H1 (cell line): ENCODE measurements at places on chromosomes 16 and 17. TPM values are rescaled to one million over a fixed set of nuclear protein-coding genes. Genes with fewer than 3 reads are reported as not detected.

DNA sequence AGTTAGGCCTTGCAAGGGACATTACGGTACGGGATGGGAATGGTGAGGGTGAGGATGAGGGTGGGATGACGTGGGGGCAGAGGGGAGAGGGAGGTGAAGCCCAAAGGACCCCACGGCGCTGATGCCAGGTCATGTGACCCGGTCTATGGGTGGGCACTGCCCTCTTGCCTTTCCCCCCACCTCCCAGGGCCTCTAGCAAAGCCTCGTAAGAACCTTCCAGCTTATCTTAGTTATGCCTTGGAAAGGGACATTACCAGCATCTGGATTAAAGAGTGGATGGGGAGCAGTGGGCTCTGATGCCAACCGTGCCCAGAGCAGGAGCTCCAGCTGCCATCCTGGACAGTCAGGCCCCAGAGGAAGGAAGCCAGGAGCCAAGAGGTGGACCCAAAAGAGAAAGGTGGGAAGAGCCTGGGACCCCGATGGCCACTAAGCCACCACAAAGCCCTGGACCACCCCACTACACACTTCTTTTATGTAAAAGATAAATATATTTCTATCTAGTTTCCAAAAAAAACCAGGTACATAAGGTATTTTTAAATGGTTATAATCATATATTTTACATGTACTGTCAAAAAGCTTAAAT is 40.9 kb downstream of the TK2 start:
- DNase-seq: no peak

DNA sequence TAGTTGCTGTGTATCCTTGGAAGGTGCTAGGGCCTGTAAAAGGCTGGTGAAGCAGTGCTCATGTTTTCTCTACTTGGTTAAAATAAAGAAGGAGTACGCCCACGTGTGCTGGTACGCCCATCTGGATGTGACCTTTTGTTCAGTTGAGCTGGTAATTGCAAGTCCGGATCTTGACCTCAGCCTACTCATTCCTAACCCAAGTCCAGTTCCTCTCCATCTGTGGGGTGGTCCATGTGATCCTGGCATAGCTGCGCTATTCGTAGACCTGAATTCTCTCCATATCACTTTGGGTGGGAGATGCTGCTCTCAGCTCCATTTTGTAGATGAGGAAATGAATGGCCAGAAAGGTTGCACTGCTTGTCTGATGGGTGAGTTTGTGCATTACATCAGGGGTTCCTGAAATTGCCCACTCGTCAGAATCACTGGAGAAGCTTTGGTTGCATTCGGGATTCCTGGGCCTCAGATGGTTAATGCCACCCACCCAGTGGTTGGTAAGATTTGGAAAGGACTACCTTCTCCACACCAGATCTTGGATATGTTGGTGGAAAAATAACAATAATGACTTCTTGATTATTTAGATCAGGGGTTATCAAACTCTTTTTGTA is 328.8 kb downstream of the CPPED1 start:
- no peak for DNase-seq

DNA sequence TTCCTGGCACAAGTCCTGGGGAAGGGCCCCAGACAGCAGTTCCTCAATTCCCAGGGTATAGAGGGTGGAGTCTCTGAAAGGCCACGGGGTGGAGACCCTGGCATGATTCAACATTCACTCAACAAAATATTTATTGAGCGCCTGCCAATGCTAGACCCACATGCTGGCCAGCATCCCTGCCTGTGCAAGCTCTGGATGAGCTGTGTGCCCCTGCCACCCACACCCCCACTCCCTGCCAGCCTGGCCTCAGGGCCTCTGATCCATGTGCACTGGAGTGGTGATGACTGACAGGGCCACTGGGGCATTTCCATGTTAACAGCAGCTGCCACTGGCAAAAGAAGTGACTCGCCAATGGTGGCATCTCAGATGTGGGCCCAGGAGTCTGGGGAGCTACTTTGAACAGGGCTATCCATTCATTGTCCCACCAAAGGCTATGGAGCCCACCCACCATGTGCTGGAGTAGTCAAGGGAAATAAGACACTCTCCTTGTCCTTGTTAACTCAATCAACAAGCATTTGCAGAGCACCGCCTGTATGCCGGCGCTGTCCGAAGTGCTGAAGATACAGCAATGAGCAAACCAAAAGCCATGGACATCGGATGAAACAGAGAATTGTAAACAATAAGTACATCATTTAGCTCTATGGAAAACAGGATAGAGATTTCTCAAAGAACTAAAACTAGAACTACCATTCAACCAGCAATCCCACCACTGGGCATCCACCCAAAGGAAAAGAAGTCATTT is 3.0 kb upstream of the PRSS22 start:
- DNase-seq: no peak

AOC3 gene
- 2.1 and 2.7 TPM in 2 replicates for total RNA-seq

NPB gene
- total RNA-seq: 0.80 and 1.5 TPM in 2 replicates

DNA sequence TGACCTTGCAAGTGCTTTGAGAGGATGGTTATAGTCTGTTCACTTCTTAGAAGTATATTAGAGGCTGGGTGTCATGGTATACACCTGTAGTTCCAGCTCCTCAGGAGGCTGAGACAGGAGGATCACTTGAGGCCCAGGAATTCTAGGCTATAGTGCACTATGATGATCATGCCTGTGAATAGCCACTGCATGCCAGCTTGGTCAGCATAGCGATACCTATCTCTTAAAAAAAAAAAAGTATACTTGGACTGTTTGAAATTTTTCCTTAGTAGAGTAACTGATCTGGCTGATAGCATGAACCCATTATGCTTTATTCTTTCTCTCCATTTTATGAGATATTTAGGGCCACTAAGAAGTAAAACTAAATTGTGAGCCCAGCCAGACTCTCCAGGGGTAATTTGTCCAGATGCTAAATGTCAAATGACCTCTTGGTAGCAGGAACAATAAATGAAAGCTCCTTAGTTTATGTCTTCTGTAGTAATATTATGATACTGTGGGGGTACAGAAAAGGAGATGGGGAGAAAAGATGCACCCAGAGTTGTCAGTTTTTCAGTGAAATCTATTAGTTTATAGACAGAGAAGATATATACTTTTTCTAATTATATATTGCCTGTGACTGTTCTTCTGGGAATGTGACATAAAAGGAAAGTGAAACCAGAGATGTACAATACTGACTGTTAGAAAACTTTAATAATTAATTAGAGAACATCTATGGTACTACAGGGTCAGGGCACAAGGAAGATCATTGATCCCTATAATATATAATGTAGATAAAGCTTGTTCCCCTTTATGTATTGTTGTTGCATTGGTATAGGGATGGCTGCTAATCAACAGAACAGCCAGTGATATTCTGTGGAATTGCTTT is 335.3 kb upstream of the TBX2 start:
- no peak for DNase-seq

- no peak for DNase-seq
Measured at GRCh38 chr16:66936889-66937554, 1.7 kb downstream of the CES2 start.

GRCh38 chr16:54934481-54935265 is 4.0 kb downstream of the IRX5 start:
- DNase-seq: no peak

- no peak for DNase-seq
Measured at GRCh38 chr16:8761078-8761477, 36.4 kb downstream of the TMEM186 start.

RGS9 gene
- 14.3 and 20.5 TPM in 2 replicates for total RNA-seq

GRCh38 chr16:70478912-70479341 is 24.5 kb downstream of the FCSK start:
- no peak for DNase-seq

DNA sequence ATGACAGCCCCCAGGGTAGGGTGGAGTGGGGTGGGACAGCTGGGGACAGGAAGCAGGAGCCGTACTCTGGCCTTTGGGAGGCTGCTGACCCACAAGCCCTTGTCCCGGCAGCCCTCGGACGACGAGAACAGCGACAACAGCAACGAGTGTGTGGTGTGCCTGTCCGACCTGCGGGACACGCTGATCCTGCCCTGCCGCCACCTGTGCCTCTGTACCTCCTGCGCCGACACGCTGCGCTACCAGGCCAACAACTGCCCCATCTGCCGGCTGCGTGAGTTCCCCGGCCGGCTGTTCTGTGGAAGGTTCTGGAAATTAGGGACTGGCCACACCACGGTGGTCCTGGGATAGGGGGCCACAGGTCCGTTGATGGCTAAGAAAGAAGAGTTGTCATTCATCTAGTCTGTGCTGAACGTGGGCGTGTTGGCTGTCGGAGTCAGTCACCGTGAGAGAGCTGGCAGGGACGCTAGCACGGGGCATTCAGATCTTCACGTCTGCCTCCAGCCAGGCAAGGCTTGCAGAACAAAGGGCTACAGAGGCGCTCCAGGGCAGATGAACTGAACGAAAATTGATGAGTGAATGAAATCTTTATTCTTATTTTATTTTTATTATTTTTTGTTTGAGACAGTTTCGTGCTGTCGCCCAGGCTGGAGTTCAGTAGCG is 19.8 kb upstream of the NUDT16L1 start:
- DNase-seq: no peak

DNA sequence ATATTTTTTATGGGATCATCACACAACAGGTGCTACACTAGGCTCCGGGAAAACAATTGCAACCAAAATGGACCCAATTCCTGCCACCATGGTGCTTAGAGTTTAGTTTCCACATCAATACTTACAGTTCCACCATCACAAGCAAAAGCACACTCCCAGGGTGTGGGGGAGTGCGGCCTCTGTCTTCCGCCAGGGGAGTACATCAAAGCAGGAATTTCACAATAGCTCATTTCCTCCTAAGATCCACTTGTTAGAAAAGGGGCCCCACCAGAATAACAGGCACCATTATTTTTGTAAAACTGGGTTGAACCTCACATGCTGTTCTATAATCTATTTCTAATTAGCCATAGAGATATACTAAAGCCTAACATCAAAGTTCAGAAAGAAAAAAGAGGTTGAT is 44.3 kb upstream of the PSMD7 start:
- DNase-seq: peak; percentile 26

DNA sequence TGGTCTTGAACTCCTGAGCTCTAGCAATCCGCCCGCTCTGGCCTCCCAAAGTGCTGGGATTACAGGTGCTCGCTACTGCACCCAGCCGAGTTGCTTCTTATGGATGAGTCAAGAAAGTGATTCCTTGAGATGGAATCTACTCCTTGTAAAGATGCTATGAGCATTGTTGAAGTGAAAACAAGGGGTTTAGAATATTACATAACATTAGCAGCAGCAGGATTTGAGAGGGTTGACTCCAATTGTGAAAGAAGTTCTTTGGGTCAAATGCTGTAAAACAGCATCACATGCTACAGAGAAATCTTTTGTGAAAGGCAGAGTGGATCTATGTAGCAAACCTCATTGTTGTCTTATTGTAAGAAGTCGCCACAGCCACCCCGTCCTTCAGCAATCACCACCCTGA is 72.7 kb downstream of the NT5M start:
- no peak for DNase-seq

DNA sequence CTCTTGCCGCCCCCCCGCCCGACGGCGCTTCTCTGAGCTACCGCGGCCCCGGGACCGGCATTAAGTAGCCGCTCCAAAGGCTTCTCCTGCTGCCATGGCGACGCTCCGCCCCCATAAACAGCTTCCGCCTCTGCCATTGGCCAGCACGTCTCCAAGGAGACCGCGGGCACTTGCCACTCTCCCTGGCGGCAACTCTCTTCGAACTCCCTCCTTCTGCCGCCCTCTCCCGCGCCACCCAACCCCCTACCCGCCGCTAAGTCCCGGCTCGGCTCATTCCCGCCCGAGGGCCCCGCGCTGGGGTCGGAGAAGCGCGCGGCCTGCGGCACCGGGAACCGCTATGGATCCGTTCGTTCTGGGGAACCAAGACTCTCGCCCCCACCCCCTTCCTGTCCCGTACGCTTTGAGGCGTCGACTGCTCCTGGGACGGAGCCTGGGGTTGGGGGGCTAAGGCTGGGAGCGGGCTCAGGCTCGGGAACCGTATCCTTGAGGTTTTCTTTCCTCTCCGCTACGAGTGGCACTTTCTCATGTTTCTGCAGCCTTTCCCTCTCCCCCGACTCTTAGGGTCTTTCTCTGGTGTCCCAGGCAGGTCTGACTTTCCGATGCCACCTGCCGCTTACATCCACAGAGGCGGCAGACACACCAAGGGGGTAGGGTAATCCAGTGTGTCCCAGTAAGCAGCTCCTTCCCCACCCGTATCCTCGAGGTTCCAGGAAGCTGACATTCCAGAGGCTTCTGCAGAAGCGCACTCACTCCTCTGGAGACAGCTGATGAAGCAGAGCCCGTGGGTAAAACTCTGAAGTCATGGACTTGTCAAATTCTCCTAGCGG is at the start of gene FOXJ1:
Gene FOXJ1, minus strand, starts transcription at position 34 of the 827 bp plus-strand sequence. CDS start 850 bp downstream, outside the sequence.
- DNase-seq: peak; percentile 100

NXN gene
- 88.4 and 94.1 TPM in 2 replicates for total RNA-seq

DNA sequence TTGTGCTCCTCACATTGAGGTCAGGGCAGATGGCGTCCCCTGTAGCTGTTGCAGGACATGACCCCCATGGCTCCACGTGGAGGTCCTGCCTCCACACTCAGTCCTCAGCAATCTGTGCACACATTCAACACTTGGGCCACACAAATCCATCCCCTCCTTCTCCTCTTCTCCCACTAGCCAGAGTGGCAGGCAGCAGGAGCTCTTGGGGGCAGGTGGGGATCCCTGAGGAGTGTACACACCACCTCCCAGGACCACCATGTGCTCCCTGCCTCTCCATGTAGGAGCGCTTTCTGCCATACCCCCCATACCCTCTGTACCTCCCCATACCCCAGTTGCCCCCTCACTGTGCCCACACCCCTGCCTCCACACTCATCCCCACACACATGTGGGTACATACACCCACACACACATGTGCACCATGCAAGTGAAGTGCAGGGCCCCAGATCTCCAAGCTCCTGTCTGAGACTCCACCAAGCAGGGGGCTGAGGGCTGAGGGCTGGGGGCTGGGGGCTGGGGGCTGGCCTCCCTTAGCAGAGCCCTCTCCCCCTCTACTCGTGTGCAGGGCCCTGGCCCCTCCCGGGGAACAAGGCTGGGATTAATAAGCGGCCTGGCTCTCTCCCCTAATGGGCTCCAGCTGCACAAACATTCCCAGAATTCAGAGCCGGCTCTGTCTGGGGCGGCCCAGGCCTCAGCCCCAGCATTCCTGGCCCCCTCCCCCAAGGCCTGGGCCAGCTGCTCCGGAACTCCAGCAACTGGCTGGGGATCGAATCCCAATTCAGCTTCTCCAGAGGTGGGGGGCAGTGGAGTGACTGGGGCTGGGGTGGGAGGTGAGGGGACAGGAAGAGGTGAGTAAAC is 48.2 kb upstream of the MEIOC start:
- peak; percentile 31 for DNase-seq

DNA sequence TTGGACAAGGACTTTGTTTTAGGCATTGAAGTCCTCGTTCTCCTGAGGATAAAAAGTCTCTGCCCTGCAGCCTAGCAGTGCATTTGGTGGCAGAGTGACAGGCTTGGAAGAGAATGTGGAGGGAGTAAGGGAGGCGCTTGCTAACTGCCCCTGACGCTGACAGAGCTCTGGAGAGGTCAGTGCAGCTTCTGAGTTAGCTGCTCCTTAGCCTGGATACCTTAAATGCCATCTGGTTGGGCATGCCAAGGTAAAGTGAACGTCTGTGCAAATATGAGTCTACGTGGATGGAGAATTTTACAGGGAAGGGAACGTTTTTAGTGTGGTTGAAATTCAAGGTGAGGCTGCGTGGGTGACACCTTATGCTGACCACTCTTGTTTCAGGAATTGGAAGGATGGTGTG is 44.4 kb downstream of the SEC14L1 start:
- DNase-seq: no peak

- peak; percentile 71 for DNase-seq
Measured at GRCh38 chr17:61461967-61462718, 9.9 kb downstream of the TBX4 start.

SLC13A5 gene
- 1.8 and 2.6 TPM in 2 replicates for total RNA-seq
